ENCODE measurements at places on chromosomes 12 and 14.

GRCh38 chr12:87509237-87509820 lies 519.9 kb downstream of the C12orf50 start:
- peak; percentile 63 for DNase-seq

GRCh38 chr12:108572166-108572790 lies 9.9 kb downstream of the ISCU start:
- peak; percentile 62 for DNase-seq

- no peak for DNase-seq
Measured at GRCh38 chr14:33704481-33704880, 246.4 kb downstream of the EGLN3 start.

GRCh38 chr12:67811437-67812361 lies 163.2 kb downstream of the DYRK2 start:
- peak; percentile 97 for DNase-seq

GRCh38 chr14:64983439-64984310 lies 3.0 kb upstream of the FNTB start:
- DNase-seq: peak; percentile 77

DNA sequence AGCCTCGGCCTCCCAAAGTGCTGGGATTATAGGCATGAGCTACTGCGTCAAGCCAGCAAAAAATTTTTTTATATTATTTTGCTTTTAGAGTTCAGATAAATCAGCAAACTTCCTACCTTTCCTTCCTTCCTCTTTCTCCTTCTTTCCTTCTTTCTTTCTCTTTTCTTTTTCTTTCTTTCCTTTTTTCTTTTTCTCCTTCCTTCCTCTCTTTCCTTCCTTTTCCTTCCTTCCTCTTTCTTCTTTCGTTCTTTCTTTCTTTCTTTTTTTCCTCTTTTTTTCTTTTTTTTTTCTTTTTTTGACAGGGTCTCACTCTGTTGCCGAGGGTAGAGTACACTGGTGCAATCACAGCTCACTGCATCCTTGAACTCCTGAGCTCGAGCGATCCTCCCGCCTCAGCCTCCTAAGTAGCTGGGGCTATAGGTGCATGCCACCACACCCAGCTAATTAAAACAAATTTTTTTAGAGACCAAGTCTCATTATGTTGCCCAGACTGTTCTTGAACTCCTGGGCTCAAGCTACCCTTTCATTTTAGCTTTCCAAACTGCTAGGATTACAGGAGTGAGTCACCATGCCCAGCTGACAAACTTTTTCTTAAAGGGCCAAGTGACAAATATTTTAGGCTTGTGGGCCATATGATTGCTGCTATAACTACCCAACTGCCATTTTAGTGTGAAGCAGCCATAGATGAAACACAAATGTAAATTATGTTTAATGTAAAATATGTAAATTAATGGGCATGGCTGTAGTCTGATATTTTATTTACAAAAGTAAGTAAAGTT lies 7.1 kb upstream of the WASHC4 start:
- peak; percentile 75 for DNase-seq

GRCh38 chr14:80350707-80351106 lies 139.4 kb upstream of the DIO2 start:
- DNase-seq: peak; percentile 22

GRCh38 chr14:99503848-99504453 lies 22.7 kb downstream of the CCNK start:
- no peak for DNase-seq

DNA sequence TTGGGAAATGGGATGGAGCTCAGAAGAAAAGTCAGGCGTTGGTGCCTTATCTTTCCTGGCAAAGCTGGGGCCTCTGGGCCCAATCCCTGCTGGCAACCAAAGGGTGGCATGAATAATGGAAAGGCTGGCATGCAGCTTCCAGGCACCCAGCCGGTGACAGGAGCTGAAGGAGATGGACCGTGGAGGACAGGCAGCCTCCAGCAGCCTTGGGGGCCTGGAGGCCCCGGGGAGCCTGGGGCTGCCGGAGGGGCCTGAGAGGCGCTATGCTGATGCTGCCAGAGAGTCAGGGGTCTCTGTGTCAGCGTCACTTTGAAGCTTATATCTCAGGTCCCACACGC lies 38.2 kb upstream of the EML1 start:
- DNase-seq: no peak

DNA sequence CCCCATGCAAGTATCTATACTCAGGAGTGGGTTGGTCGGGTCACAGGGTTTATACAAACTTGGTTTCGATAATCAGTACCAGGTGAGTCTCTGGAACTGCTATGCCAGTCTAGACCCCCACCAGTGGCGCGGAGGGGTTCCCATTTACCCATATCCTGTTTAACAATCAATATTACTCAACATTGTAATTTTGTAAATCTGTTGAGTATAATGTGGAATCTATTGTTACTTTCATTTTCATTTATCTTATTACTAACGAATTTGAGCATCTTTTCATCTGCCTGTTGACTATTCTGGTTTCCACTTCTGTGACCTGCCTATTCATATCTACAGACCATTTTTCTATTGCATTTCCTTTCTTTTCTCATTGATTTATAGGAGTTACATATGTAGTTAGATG lies 275.2 kb upstream of the CRY1 start:
- DNase-seq: no peak

DNA sequence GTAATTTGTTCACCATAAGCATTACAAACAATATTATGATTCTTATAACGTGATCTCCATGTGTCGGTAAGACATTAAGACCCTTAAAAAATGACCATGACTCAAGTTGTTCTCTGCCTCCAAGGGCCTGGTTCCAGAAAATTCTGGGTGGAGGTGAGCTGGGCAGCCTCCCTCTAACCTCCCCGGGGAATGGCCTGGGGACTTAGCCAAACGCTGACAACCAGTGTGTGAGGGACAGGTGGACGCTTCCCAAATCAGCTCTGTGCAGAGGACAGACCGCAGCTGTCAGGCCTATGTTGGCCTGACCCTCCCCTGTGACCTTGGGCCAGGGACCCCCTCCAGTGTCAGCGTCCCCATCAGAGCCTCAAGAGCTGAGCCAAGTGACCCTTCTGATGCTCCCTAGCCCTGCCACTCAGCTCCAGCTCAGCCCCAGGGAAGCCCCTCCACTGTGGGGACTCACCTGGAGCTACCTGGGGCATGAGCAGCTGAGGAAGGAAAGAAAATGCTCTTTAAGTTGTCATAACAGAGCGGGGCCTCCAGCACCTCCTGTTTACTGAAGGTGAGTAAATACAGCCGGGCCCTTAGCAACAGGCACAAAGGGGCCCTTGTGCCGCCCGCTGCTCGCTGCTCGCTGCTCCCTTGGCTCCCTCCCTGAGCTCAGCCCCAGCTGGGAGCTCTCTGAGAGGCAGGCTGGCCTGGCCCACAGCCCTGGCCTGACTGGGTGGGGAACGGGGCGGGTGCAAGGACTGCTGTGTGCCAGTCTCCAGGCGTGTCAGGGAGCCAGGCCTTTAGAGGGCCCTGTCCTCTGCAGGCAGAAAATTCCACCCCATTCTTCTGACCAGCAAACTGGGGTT lies 116.6 kb downstream of the CALM1 start:
- DNase-seq: no peak

- DNase-seq: no peak
Measured at GRCh38 chr12:85369365-85370154, 89.5 kb downstream of the ALX1 start.

DNA sequence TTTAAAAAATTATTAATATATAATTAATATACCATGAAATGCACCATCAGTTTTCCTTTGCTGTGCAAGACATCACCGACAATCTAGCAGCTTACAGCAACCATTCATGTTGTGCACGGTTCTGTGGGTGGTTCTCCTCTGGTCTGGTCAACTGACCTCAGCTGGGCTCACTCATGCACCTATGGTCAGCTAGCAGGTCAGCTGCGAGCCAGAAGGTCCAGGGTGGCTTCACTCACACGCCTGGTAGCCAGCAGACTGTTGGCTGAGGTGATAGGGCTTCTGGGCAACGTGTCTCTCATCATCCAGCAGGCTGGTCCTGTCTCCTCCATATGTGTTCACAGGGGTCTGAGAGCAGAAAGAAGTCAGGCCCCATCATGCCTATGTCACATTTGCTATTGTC lies 210.4 kb downstream of the KIF26A start:
- DNase-seq: no peak

DNA sequence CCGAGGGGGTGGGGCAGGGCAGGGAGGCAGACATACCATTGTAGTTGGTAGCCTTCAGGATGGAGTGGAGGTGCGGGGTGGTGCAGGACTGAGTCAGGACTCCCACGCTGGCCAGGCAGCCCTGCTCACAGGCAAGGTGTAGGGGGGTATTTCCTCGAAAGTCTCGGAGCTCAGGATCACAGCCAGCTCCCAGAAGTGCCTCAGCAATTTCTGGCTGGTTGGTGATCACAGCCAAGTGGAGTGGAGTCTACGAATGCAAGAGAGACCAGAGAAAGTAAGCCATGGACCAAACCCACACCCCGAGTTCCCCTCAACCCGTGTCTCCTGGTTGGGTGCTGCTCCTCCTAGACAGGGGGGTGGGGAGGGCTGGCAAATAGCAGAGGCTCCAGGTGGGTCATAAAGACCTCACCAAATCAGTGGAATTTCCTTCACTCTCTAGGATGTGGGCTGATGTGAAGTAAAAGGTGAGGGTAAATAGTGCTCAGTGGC lies 1.4 kb downstream of the NFKBIA start:
- peak; percentile 50 for DNase-seq

DNA sequence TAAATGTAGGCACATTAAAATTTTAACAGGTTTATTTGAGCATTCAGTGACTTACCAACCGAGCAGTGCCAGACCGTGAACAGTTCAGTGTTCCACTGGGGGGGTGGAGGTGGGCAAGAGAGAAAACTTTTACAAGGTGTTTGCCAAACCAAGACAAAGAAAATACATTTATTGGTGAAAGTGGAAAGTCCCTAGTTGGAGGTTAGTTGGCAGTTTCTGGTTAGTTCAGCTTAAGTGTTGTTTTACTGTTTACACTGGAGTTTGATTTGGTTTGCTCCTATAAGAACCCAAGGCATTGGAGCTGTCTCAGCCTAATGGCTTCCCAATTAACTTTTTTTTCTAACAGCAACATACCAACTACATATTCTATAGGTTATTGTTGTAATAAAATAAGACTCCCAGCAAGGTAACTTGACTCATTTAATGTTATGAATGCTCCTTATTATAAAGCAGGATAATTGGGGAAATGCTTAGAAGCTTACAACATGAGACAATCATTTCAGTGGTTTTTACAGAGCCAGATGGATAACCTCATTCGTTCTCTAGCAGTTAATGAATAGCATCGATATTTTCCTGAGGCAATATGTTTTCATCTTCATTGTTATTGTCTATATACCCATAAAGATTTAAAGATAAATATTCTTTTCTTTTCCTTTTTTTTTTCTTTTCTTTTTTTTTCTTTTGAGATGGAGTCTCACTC lies 115.8 kb downstream of the ETNK1 start:
- no peak for DNase-seq

DNA sequence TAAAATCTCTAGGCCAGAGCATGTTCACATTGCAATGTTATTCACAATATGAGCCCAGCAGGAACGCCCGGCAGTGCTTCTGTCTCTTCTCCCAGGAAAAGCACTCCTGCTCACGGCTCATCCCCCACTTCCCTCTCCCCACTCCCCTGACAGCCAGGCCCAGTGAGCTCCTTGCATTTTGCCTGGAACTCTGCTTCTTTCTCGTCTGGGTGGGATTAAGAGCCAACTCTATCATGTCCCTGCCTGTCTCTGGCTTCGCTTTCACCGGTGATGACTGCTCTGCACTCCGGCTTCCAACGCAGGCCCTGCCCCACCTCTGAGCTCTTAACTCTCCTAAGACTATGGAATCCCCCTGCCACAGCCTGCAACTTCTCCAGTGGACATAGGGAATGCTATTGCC lies 2.5 kb downstream of the PLEK2 start:
- DNase-seq: no peak

- no peak for DNase-seq
Measured at GRCh38 chr12:28601570-28602058, 411.4 kb downstream of the CCDC91 start.

GRCh38 chr12:101906226-101906625 lies 28.8 kb downstream of the DRAM1 start:
- DNase-seq: no peak
